ENCODE measurements at places on chromosomes 12 and 14.

- no peak for DNase-seq
These were observed 69.2 kb upstream of the PIK3C2G start for GRCh38 chr12:18192119-18192518.

- no peak for DNase-seq
These were observed 30.9 kb upstream of the KLRD1 start for GRCh38 chr12:10276774-10277173.

- DNase-seq: peak; percentile 49
These were observed 593 bp downstream of the PIP4P1 start for GRCh38 chr14:20460458-20461224.

DNA sequence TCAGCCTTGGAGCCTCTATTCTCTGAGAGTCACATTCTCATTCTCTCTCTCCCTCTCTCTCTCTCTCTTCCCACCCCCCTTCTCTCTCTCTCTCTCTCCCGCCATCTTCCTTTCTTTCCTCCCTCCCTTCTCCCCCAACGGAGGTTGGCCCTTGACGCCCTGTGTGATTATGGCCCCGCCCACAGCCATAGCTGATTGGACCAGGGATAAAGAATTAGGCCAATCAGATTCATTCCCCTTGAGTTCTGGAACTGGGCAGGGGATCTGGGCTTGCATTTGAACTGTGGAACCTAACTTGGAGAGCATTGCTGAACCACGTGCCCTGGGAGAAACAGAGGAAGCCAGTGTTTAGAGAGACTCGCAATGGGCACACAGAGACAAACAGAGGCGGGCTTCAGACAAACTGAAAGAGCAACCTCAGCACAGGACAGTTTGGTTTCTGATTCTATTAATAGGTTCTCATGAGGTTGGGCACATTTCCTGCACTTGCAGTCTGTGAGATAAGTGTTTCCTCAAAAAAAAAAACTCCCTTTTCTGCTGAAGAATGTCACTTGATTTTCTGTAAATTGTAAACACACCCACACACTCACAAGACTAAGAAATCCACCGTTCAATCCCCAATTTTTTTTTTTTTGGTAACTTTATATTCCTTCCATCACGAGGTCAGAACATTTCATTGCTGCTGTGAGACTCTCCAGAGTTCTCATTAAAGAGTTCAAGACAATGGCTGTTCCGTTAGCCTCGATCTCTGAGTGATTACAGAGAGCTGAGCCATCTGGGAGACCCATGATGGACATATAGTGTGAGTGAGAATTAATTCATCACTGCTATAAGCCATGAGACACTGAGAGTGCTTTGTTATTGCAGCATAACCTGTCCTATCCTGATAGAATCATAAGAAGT, 3.5 kb upstream of the P2RX7 start:
- DNase-seq: peak; percentile 7

- DNase-seq: no peak
These were observed 365.6 kb downstream of the DPF3 start for GRCh38 chr14:72528059-72528862.

- no peak for DNase-seq
These were observed 150.4 kb downstream of the ZNF664 start for GRCh38 chr12:124123296-124124000.

GRCh38 chr12:29644536-29645162, 139.1 kb downstream of the TMTC1 start:
- no peak for DNase-seq

DNA sequence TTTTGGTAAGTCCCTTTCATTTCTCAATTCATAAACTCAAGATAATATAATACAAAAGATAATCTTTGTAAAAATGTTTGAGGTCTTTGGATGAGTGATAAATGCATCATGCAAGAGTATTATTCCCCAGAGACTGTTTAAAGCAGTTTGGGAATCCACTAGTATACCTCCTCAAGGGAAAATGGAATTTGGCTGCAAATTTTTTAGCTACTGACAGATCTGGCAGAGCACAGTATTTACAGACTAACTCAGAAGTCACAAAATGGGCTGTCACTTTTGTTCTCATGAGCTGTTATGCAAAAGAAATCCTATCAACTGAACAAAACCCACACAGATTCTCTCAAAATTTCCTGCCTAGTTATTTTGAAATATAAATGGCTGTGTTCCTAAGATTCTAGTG, 9.9 kb downstream of the SPIC start:
- DNase-seq: no peak

DNA sequence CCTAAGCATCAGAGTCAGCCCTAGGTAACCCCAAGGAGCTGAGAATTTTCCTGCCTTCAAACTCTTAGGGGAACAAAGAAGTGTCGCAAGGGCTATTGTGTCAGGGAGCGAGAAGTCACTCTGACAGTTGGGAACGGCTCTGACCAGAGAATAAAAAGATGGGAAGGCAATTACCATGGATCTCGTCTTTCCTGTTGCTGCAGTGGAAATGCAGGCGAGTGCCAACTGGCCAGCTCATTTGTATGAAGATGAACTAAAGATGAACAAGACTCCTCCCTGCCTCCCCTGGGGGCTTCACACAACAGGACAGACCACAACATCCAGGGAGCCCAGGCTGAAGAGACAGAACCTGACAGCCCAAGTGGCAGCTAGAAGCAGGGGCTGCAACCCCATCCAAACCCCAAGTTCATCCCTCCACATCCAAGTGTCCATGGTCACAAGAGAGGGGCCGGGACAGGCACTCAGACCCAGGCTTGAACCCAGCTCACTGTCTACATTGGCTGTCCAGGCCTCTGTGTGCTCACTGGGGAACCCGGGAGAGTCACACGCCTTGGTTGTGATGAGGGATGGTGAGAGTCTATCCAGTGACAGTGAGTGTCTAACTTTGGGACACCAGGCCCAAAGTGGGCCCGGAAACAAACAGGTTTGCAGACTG, 322.4 kb downstream of the BCL11B start:
- no peak for DNase-seq

DNA sequence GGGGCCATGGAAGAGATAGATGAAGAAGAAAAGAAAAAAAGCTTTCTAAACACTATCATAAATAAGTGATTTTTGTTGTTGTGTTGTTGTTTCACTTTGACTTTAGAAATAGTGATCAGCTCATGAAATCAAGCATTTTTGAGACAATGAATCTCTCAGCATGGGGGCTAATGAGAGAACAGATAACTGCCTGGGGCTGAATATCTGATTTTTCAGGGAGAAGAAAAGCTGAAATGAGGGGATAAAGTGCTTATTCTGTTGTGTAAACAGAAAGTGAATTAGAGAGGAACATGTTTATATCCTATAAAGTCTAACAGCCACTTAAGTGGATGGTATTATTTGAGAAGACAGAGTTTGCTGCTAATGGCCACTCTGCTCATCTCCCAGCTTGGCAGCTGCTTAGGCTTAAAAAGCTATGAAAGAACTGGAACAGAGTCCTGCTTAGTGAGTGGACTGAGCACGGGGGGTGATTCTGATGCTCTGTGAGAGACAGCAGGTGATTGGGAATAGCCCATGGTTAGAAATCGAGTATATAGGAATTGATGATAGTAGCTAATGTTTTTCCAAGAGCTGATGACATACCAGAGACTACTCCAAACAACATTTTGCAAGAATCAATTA, 646.1 kb upstream of the TMEM132C start:
- DNase-seq: peak; percentile 56

GRCh38 chr12:67415473-67415872, 146.3 kb downstream of the CAND1 start:
- DNase-seq: peak; percentile 39

DNA sequence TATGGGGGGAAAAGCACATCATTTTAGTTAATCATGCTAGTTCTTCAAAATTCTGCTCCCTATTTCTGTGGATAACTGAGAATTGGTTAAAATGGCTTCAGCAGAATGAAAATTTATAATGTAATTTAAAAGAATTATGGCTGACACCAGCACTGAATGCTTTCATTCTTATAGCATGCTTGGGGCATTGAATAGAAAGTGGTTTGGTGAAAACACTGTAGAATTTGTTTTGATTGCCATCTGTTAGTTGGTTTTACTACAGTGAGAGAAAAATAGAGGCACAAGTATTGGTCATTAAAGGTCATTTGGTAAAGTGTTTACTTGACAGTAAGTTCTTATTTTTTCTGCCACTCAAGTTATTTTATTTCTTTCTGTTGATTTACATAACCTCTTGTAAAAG, 70.8 kb downstream of the PRORP start:
- DNase-seq: no peak

GRCh38 chr14:102516531-102517391, 7.2 kb upstream of the ANKRD9 start:
- peak; percentile 66 for DNase-seq

- no peak for DNase-seq
These were observed 1.4 kb downstream of the NFYB start for GRCh38 chr12:104136577-104136976.

GRCh38 chr12:29544428-29545101, 47.1 kb upstream of the OVCH1 start:
- no peak for DNase-seq

DNA sequence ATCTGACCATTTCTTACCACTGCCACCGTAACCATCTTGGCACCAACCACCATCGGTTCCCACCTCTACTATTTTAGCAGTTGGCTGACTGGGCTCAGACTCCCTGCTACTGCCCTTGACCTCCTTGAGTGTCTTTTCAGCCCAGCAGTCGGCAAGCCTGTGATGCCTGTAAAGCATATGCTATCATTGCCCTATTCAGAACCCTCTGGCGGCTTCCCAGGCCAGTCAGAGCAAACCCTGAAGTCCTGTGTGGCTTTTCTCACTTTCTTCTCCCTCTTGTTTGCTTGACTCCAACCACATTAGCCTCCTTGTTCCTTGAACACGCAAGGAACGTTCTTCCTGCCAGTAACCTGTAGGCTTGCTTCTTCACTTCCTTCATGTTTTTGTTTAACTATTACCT, 6.2 kb downstream of the IRAK3 start:
- no peak for DNase-seq

GRCh38 chr12:123760267-123760938, 1.7 kb upstream of the DNAH10 start:
- no peak for DNase-seq

DNA sequence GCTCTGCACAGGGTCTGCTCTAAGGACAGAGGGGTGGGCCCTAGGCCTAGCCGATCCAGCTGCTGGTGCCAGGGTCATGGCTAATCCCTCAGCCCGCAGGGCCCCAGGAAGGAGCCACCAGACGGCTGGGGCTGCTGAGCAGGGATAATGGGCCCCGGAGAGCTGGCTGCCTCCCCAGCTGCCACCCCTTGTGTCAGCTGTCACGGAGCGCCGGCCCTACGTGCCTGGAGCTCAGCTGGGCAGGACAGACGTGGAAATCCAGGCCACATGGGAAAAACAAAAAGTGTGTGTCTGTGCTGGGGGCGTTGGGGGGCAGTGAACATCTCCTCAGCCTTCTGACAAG, 36.2 kb downstream of the CHGA start:
- DNase-seq: peak; percentile 95

DNA sequence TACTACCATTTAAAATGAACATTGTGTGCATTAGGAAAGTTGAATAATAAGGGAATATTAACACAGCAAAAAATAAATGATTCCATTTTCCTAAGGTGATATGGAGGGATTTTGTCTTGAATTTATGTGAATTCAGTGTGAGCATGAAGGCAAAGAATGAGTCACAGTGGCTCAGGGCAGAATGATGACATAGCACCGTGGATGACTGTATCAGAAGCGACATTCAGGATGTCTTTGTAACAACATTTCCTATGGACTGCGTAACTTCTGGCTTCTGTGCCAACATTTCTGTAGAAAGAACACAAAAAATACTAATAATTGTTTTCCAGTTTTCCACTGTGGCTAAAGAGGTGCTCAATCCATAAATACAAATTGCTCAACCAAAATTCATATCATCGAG, 54.6 kb downstream of the TTC8 start:
- no peak for DNase-seq

DNA sequence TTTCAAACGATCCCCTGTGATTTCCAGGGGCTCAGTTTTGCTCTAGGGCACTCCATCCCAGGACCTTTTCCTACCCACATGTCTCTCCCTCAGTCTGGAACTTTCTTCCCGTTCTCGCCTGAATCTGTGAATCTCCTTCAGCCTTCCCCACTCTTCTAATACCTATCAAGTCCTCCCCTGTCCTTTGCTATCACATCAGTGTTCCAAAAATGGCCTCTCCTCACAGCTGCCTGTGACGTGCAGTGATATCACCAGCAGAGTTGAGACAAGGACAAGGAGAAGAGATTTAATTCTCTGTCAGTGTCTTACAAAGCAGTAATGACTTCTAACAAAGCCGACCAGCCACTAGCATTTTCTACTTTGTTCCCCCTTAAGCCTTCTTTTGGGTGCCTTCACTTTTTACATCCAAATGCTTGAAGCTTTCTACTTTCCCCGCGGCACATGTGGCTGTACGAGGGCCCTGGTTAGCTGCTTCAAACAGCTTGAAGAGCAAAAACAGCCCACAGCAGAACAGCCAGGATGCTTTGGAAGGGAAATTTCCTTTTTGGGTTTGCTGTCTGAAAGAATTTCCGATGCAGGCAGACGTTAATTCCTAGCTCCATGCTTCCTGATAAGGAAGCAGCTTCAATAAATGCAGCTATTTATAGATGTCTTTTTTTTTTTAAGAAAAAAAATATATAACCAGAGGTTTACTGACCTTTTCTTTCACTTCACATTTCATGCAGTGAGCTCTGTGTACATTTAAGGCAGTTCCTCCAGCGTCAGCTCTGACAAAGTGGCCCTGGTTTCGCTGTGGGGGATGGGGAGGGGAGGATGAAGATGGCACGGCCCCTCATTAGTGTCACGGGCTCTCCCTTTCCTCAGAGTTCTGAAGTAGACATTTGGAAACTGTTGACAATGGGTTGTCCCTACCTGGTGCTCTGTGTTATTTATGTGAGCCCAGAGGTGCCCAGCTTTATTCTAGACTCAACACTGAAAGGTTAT, 109.3 kb downstream of the ETV6 start:
- peak; percentile 44 for DNase-seq

DNA sequence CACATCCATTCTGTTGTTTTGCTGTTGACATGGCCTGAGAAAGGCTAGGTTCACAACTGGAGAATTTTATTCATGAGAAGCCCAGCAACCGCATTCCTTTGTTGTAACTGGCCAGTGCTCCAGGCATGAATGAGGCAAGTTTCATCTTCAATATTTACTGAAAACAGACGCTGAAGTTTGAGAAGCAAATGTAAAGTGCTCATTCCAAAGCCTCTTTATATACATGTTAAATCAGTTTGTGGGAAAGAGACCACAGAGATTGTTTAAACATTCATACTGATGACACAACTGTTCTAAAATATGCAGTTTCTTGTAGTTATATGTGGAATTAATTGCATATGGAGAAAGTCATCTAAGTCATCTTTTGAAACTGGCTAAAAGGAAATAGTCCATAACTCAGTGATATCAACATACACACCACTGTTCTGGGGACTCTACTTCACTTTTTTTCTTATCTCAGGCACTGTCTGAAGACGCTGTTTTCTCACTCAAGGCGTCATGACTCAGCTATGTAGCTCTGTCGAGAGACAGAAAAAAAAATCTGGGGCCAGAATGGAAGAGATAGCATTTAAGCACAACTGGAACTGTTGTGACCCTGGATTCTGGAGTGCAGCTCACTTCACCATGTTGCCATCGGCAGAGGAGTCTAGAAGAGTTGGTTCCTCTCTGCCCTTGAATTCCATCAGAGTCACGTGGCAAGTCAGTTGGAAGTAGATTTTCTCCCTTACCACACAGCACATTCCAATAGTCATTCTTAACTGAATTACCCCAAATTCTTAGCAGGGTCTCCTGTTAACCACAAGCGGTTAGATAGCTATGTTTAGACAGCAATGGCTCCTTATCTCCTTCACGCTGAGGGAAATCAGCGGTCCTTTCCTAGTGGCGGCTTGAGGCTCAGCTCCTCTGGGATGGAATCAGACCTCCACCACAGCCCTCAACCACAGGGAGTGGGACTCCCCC, 258.4 kb upstream of the HMGA2 start:
- no peak for DNase-seq
